ENCODE measurements at places on chromosomes 4 and X.
A peak's percentile ranks its signal among the peaks of the same experiment; 100 is the strongest.

DNA sequence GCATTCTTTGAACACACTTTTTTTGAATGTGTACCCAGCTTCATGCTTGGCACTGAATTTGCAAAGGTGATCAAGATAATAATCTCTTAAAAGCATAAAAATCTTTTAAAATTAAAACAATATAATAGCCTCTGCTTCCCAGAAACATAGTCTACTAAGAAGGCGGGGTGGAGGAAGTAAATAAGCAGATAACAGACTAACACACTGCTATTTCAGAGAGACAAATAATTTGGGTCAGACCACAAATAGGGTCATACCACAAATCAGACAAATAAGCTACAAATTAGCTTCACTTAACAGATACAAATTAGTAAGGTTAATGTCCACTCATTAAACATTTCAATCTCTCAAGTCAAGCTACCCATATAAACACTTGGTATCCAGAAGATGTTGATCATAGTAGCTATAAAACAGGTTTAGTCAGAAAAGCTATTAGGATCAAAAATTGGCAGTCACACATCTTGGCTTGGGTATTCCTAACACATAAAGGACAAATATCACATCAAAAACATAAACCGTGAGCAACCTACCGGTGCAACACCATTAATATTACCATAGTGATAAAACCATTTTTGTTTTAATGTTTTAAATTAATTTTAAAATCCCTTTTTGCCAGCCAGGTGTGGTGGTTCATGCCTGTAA is 47.3 kb downstream of the PPP3CA start:
- DNase-seq: no peak

DNA sequence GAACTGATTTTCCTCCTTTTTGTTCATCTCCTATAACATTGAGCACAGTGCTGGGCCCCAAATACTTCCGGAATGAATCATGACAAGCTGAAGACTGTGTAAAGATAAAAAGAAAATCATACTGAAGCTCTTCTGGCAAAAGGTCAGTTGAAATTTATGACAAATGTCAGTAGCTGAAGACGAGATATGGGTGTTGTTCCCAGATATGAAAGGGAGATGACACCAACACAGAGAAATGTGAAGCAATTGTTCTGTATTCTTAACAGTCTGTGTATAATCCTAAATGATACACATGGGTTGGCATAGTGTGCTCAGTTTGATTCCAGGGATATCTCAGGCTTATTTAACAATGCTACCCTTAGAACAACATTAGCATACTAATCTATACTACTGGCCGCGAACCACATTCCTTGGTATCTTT is 170.5 kb upstream of the PITX2 start:
- peak; percentile 10 for DNase-seq

GRCh38 chr4:8348071-8348470 is 78.5 kb downstream of the HTRA3 start:
- DNase-seq: no peak

- peak; percentile 22 for DNase-seq
Observed at GRCh38 chr4:146981651-146982050, 36.0 kb upstream of the TTC29 start.

- DNase-seq: no peak
Observed at GRCh38 chr4:15106399-15106798, 104.1 kb downstream of the CPEB2 start.

GRCh38 chr4:68617003-68617698 is 41.0 kb upstream of the UGT2B17 start:
- DNase-seq: no peak

GRCh38 chrX:54093159-54093558 is 48.9 kb upstream of the PHF8 start:
- no peak for DNase-seq

DNA sequence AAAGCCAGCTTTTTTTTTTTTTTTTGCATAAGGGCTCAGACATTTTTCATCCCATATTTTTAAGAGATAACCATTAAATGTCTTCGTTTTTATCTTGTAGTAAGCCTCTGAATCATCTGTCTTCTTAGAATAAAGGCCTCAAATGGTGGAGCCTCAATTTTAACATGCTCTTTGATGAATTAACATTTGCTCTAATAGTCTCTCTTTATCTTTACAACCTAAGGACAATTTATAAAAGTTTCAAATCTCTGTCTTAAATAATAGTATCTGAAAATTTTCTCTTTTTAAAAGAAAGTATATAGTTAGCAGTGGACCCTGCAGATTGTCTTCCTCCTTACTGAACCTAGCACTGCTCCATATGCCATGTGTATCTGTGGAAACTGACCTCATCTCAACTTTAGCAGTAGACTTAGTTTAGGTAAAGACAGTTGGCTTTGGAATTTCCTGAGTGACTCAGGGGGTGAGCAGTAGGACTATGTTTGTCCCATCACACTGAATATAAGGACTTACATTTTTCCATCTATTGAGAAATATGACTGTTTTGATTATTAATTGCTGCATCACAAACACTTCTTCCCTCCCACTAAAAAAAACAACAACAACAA is 1658.0 kb downstream of the STIM2 start:
- DNase-seq: peak; percentile 0

DNA sequence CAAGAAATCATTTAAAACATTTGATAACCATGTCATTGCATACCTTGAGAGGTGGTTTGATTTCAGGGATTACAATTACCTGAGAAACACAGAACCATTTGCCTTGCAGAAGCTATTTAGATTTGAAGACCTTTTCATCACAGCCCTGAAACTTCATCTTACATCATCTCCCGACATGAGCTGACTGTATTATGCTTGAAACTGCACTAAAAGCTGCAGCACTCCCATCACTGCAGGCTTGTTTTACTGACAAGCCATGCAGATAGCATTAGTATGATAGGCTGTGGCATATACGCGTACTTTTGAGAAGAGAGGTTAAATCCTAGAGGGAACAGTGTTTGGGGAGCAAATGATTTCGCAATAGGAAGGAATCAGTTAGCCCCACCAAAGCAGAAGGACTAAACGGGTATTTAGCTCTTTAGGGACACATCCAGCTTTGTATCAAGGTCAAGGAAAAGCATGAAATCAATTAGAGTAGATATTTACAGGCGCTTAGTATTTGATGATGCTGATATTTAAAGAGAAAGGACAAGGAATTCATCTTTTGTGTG is 133.2 kb upstream of the DIAPH2 start:
- DNase-seq: no peak

DNA sequence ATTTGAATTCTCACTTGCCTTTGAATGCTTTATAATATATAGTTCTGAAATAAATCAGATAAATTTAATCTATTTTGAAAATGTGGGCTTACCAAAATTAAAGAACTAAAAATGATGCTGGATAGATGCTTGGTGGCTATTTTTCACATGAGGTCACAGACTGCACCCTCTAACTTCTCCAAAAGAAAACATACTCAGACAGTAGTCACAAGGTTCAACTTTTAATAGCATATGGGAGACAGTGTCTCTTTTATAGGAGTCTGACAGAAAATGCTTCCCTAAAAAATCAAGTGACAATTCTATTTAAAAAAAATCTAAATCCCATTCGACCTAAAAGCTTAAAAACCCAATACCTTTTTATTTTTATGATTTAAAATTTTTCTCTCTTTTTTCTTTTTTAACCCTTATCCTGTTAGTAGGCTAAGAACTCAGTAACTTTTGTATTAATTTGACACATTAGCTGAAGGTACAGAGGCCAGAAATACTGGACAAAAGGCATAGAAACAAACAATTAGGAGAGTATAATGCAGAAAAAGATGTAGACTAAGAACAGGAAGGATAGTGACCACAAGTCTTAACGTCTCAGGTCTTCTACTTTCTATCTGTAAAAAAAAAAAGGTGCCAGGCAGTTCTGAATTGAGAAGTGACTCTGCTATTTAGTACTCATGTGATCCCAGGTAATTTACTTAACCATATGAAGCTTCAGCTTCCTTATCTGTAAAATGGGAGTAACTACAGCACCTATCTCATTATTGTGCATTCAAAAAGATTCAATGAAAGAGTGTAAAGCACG is 7.6 kb downstream of the TIGD4 start:
- DNase-seq: no peak
